ENCODE measurements at places on chromosomes 3 and 15.

DNA sequence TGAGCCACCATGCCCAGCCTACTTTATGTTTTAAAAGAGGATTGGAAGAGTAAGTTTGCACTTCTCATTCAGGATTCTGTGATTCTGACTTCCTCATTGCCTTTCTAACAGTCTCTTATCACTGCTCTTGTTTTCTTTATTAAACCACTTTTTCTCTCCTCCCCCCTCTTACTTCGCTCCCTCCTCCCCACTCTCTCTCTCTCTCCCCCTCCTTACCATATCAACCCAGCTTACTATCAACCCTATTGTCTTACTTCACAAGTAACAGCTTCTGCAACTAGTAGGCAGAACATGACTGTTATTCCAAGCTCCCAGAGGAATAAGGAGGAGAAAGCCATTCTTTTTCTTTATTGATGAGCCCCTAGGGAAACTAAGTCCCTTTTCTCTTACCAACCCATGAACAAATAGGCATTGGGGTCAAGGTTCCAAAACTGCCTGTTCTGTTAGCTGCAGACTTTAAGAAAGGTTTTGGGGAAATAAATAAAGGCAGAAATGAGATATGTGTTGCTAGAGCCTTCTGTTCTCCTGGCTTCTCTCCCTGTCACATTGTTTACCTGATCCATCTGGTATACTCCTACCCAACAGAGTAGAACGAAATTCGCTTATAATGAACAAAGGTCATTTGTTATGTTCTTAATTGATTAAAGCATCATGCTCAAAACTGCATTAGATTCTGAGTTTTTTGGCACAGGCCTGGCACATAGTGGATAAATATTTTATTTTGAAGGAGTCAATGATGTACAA, 56.4 kb upstream of the RASGRP1 start:
- DNase-seq = no peak
- no peaks in the 10 kb centered on the region for H3K27me3 ChIP-seq
- H3K4me3 ChIP-seq = no peak overlapping the region
- no peak overlapping the region for H3K27ac ChIP-seq

DNA sequence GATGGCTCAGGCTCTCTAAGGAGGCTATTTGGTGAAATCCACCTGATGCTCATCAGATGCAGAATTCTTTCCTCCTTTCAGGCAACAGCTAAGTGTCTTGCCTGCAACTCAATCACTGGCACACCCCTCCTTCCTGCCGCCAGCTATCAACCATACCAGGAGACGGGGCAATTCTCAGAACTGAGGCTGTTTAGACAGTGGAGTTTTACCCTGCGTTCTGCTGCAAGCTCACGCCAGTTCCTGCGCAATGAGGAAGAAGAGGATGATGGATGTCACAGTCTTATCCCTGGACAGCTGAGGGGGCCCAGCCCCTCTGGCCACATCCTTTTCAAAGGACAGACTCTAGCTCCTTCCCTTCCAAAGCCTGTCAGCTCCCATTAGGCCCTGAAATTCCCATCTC, 7.0 kb upstream of the MANF start:
- H3K4me1 ChIP-seq = no peaks in the 10 kb centered on the region
- no peak overlapping the region for H3K27ac ChIP-seq
- H3K4me3 ChIP-seq = no peak overlapping the region
- no peaks in the 10 kb centered on the region for H3K27me3 ChIP-seq

DNA sequence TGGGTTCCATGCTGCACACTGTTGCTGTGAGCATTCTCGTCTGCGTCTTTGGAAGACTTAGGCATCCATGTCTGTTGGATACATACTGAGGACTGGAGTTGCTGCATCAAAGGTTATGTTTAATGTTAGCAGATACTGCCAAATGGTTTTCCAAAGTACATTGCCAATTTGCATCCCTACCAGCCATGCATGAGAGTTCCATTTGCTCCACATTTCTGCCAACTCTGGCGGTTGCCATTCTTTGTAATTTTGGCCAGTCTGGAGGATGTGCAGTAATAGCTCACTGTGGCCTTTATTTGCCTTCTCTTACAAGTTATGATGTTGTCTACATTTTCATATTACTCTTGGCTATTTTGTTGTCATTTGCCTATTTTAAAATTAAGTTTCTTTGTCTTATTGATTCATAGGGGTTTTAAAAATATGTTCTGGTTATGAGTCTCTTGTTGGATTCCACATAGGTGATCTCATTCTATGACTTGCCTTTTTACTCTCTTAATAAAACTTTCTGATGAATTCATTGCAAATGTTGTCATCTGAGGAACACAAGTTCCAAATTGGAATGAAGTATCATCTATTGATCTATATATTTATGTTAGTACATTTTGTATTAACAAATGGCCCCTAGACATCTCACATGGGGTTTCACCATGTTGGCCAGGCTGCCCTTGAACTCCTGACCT, 42.1 kb downstream of the FBLN2 start:
- H3K4me1 ChIP-seq = no peaks in the 10 kb centered on the region
- no peak for DNase-seq
- H3K27ac ChIP-seq = no peak overlapping the region
- no peak overlapping the region for H3K4me3 ChIP-seq
- H3K36me3 ChIP-seq = no peaks in the 10 kb centered on the region

DNA sequence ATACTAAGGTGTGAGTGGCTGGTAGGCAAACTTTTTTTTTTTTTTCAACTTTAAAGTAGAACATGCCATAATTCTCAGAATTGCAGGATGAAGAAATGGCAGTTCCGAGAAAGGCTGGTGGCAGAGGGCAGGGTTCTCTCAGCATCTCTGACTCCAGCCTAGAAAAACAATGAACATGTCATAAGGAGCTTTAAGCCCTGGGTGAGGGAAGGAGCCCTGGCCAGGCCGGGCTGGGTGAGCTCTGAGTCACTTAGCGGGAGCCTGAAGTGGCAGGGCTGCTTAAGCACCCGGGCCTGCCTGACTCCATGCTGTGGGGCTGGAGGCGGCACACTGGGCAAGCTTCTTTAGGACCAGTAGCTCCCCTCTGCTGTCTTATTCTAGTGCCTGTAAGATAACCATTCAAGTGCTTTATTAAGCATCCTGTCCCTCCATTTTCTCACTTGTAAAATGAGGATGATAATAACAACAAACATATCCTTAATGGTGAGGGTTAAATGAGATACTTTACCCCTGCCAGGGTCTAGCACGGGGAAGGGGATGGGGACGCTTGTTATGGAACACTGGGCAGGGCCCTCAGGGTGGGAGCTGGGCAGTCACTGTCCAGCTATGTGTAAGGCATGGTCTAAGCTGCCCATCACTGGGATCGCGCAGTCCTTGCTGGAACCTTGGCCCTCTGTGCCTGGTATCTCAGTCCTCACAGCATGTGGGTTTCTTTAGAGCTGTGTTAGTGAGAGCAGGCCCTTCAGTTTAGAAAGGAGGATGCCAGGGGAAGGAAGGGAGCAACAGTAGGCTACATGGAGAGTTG, 18.4 kb downstream of the SMAD6 start:
- no peak overlapping the region for H3K4me3 ChIP-seq
- H3K4me1 ChIP-seq = peaks cover 4% of the 10 kb centered on the region
- H3K27ac ChIP-seq = no peak overlapping the region

DNA sequence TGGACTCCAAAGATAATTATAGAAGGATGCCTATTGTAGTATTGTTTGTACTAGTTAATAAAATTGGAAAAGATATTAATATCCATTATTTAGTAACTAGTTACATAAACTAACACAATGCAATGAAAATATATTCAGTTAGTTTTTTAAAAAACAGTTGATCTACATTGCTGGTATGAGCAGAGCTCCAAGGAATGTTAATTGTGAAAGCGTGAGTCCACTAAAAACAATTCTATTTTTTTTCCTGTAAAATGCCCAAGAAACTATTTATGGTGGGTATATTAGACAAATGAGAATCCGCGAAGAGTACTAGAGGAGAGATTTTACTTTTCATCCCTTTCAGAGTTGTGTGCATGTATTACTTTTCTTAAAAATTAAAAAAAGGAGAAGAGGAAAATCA, 104.3 kb downstream of the MCTP2 start:
- no peak overlapping the region for H3K27ac ChIP-seq
- no peak overlapping the region for H3K4me3 ChIP-seq
- H3K36me3 ChIP-seq = no peaks in the 10 kb centered on the region
- no peaks in the 10 kb centered on the region for H3K27me3 ChIP-seq
- no peak for DNase-seq

- H3K27ac ChIP-seq = no peak overlapping the region
- no peaks in the 10 kb centered on the region for H3K4me1 ChIP-seq
- H3K4me3 ChIP-seq = no peak overlapping the region
- no peaks in the 10 kb centered on the region for H3K36me3 ChIP-seq
- DNase-seq = no peak
Measured at GRCh38 chr3:185420762-185421161, 57.8 kb downstream of the MAP3K13 start.

DNA sequence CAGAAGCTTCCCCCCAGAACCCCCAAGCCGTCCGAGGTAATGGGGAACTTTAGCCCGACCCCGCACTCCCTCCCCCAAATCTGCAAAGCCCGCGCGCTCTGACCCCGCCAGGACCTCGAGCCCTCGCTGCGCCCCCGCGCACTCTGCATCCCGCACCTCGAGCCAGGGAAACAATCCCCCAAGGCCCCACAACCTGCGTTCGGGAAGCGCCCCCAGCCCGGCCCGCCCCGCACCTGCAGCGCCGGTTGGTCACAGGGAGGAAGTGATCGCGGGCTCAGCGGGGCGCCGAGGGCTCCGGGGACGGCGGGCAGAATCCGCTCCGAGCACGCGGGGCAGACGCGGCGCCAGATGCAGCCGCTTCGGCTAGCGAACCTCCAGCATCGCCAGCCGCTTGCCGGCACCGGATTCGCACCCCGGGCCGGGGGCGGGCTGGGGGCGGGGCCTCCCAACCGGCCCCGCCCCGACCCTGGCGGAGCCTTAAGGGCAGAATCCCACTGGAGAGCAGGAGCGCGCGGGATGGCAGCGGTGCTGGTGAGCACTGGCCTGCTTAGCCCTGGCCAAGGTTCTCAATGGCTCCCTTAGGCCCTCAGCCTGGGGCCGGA, at the start of gene CAMKV:
TSS of gene CAMKV (minus strand) at position 382 of the 602 bp plus-strand sequence. CDS start 7,518 bp downstream, outside the sequence.
- no peaks in the 10 kb centered on the region for H3K36me3 ChIP-seq
- H3K4me3 ChIP-seq = no peak within 1 kb of the TSS
- peaks cover 6% of the 10 kb centered on the region for H3K27me3 ChIP-seq

GRCh38 chr3:101646726-101647125, 30.2 kb downstream of the ZBTB11 start:
- H3K27me3 ChIP-seq = no peaks in the 10 kb centered on the region
- no peaks in the 10 kb centered on the region for H3K4me1 ChIP-seq
- H3K27ac ChIP-seq = no peak overlapping the region
- no peaks in the 10 kb centered on the region for H3K36me3 ChIP-seq
- DNase-seq = no peak

DNA sequence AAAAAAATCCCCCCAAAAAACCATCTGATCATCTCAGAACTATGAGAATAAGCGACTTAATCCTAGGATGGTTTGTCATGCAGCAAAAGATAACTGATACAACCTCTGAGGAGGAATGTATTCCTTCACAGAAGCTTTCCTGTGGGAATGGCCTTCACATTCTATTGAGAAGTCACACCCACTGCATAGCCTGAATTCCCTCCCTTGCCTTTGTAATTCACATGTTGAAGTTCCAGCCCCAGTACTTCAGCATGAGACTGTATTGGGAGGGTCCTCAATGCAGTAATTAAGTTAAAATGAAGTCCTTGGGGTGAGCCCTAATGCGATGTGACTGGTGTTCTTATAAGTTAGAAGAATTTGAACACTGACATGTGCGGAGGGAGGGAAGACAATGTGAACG, 395.2 kb downstream of the TUSC7 start:
- H3K4me1 ChIP-seq = no peaks in the 10 kb centered on the region
- no peak overlapping the region for H3K27ac ChIP-seq
- H3K36me3 ChIP-seq = no peaks in the 10 kb centered on the region
- no peaks in the 10 kb centered on the region for H3K27me3 ChIP-seq

- no peak for DNase-seq
- no peaks in the 10 kb centered on the region for H3K4me1 ChIP-seq
- H3K36me3 ChIP-seq = no peaks in the 10 kb centered on the region
- no peak overlapping the region for H3K4me3 ChIP-seq
- H3K27ac ChIP-seq = no peak overlapping the region
Measured at GRCh38 chr3:183937601-183938286, 53.1 kb upstream of the PARL start.

GRCh38 chr3:66154444-66154861, 66.3 kb upstream of the SLC25A26 start:
- H3K36me3 ChIP-seq = no peaks in the 10 kb centered on the region
- no peaks in the 10 kb centered on the region for H3K4me1 ChIP-seq
- no peaks in the 10 kb centered on the region for H3K27me3 ChIP-seq
- peak overlapping the region; percentile 27 for H3K4me3 ChIP-seq
- no peak overlapping the region for H3K27ac ChIP-seq

DNA sequence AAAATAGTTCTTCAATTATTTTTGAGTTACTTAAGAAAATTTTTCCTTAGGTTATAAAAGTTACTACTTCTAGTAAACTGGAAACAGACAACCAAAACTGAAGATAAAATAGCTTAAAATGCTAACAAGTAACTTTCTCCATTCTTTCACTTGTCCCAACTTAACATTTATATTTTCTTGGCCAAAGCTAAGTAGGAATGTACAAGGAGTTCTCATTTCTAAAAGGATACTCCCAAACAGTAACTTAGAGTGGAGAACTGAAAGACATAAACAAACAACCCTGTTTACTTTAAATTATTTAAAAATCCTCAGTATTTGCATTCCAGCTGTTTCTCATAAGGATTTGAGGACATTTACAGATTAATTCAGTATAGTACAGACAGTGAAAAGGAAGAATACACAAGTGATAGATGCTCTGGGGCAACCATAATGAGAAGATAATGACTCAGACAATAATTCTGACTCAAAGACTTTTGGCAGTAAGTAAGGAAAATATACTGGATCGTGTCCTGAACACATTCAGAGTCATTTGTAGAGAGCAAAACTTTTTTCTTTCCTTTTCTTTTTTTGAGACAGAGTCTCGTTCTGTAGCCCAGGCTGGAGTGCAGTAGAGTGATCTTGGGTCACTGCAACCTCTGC, 29.2 kb upstream of the ANXA2 start:
- no peaks in the 10 kb centered on the region for H3K4me1 ChIP-seq
- no peak for DNase-seq
- H3K36me3 ChIP-seq = no peaks in the 10 kb centered on the region
- H3K4me3 ChIP-seq = no peak overlapping the region
- H3K27ac ChIP-seq = peak overlapping the region; percentile 45

DNA sequence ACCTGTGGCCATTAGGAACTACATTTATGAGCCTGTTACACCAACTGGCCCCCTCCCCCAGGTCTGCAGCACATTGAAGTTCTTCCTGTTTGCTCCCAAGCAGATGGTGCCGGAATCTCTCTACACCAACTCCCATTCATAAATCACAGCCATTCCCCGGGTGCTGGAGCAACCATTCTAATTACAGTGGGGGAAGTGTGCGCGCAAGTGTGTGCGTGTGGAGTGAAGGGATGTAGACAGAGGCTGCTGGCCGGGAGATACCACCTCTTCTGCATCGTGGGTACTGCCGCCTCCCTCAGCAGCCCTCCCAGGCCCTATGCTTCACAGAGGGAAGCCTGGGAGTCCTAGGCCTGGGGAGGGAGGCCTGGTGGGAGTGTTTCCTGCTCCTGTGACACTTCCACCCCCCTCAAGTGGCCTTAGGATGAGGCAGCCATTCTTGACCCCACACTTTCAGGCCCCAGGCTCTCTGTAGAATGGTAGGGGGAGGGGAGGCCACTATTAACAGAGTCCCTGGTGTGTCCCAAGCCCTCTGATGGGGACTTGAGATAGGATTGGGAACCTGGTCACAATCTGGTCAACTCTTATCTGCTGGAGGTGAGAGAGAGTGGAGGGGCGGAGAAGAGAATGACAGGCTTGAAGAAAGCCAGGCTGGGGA, 69.1 kb downstream of the MAGEF1 start:
- no peaks in the 10 kb centered on the region for H3K27me3 ChIP-seq
- H3K36me3 ChIP-seq = no peaks in the 10 kb centered on the region
- DNase-seq = no peak
- no peak overlapping the region for H3K4me3 ChIP-seq

GRCh38 chr3:99666201-99666600, 27.8 kb downstream of the COL8A1 start:
- no peaks in the 10 kb centered on the region for H3K36me3 ChIP-seq
- no peaks in the 10 kb centered on the region for H3K4me1 ChIP-seq
- no peak overlapping the region for H3K4me3 ChIP-seq
- no peaks in the 10 kb centered on the region for H3K27me3 ChIP-seq
- no peak overlapping the region for H3K27ac ChIP-seq
- DNase-seq = no peak
